ENCODE measurements at places on chromosomes 4 and X. TPM values are rescaled to one million over a fixed set of nuclear protein-coding genes. Genes with fewer than 3 reads are reported as not detected.

KDM5C gene
- 69.2 TPM for polyA plus RNA-seq

IL3RA gene
- 11.2 TPM for polyA plus RNA-seq

TBX22 gene
- polyA plus RNA-seq, result 2.3 TPM

KLKB1 gene
- 1.1 TPM for polyA plus RNA-seq

PABPC1L2A gene
- polyA plus RNA-seq, result not detected

DHRSX gene
- polyA plus RNA-seq, result 32.7 TPM

TEX13D gene
- polyA plus RNA-seq, result not detected

FGF13 gene
- polyA plus RNA-seq, result 25.1 TPM
